ENCODE measurements at places on chromosomes 13 and 19.

DNA sequence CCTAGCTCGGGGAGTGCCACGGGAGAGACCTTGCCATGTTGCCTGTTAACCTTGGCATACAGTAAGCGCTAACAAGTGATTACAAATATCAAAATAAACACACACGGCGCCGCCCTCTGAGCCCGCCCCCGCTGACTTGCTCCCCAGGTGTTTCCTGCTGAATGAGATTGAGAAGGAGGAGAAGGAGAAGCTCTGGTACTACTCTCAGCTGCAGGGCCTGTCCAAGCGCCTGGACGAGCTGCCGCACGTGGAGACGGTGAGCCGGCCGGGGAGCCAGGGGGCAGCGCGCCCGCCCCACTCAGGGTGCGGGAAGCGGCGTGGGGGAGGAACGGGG, 5.0 kb downstream of the APC2 start:
- no peak for DNase-seq

DNA sequence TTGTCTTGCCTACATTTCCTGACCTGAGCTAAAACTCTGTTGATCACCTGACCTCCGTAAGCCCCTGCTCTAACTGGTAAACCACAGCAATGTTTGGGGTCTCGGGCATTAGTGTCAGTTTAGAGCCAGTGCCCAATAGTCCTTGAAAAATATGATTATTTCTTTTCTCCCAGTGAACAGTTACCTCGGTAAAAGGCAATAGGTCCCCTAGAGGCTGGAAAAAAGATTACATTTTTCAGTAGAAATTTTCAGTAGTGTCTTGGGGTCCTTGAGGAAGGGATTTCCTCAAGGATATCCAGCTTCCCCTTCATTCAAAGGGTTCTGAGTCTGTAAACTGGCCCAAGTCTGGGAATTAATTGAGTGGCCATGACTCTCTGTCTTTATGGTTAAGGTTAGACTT, 177.5 kb downstream of the SLC7A1 start:
- no peak for DNase-seq

DNA sequence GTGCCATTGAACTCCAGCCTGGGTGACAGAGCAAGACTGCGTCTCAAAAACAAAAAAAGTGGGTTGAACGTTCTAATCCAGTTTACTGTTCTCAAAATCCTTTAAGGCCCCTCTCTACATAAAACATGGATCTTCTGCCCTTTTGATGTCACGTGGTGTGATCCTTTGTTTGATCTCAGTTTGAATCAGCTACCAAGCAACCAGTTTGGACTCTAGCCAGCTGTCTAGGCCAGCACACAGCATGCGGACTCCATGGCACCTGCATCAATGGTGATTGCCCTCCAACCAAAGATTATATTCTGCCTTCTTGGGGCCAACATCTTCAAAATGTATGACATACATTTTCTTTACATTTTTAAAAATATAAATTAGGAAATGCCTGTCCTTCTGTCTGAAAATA, 365.4 kb downstream of the NDFIP2 start:
- DNase-seq, result no peak

GRCh38 chr19:38291855-38292254, 12.2 kb upstream of the C19orf33 start:
- DNase-seq, result no peak

DNA sequence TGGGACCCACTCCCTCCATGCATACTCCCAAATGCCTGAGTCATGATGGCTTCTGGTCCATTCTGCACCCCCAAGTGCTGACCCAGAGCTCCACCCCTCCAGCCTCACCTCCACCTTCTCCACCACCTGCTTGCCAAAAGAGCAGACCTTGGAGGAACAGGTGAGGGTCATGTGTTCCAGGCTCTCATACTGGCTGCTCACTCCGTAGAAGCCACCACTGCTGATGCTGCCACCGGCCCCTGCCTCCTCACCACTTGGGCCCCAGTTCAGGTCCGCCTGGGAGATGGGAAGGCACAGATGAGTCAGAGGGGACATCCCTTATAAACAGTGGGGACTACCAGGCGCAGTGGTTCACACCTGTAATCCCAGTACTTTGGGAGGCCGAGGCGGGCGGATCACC, 7.9 kb downstream of the CD37 start:
- no peak for DNase-seq

- DNase-seq, result no peak
Measured at GRCh38 chr13:31116224-31116623, 45.5 kb downstream of the HSPH1 start.

DNA sequence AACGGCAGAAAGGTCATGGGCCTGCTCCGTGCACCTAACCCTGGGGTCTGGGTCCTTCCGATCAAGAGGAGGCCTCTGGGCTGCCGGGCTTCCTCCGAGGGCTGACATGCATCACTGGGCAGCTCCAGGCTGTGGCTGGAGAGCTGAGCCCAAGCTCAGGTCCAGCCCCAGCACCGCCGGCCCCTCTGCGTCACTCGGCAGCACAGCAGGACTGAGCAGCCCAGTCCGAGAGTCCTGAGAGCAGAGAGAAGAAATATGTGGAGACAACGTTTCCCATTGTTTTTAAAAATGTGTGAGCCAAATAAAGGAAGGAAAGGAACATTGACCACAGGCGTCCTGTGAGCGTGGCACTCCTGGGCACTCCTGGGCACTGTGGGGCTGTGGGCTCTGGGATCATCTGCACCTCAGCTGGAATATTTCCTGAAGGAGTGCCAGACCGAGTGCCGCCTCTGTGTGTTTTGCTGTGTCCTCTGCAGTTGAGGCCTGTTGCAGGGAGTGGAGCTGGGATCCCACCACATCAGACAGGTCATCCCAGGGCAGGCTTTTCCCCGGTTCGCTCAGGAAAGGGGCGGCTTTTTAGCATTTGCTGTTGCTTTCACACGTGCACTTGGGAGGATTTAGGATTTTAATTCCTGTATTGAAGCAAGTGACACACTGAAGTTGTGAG, 37.8 kb upstream of the TFDP1 start:
- no peak for DNase-seq

- no peak for DNase-seq
Measured at GRCh38 chr19:3549816-3550215, 7.6 kb downstream of the MFSD12 start.

DNA sequence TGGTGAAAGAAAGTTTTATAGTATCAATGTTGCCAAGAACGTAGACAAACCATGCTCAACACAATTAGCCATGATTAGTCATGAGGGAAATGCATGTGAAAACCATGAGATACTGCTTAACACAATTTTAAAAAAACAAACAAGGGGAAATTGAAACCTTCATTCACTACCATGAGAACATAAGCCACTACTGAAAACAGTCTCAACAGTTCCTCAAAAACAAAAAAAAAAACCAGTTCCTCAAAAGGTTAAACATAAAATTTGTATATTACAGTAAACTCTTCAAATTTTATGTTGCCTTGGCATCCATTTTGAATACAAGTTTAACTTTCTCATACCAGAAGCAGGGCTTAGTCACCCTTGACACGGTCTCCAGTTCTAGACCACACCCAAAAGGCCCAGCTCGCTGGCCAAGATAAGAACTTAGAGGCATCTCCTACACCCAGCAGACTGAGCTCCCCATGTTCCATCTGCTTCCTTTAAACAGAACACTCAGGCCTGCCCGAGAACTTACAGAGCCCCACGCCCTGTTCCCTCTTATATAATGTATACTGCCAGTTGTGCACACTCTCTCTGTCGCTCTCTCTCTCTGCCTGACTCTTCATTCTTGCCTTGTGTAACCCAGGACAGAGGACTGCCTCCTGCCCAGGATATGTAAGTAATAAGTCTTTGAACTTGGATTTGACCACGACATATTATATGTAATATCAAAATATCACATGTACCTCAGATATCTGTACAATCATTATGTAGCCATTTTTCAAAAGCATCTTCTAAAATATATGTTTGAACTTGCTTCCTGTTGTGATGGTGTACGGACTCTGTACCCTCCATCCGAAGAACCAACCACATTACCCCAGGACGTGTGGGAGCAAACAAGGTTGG, 67.4 kb downstream of the STK24 start:
- peak; percentile 35 for DNase-seq

GRCh38 chr13:103762523-103762922, 696.3 kb upstream of the SLC10A2 start:
- no peak for DNase-seq

DNA sequence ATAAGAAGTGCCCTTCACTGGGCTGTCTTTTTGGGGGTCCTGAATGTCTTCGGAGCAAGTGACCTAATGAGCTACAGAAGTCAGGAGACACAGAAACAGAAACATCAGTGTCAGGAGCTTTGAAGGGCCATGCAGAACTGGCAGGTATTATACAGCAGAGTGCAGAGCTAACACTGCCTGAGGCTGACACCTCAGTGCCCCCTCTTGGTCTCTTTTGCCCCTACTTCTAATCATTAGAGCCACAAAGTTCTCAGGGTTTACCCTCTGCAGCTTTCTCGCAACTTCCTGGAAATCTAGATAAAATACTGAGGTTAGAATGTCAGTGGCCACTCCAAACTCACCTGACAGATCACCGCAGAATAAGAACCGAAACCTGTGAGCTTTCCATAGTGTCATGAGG, 172.7 kb downstream of the B3GLCT start:
- DNase-seq, result no peak

DNA sequence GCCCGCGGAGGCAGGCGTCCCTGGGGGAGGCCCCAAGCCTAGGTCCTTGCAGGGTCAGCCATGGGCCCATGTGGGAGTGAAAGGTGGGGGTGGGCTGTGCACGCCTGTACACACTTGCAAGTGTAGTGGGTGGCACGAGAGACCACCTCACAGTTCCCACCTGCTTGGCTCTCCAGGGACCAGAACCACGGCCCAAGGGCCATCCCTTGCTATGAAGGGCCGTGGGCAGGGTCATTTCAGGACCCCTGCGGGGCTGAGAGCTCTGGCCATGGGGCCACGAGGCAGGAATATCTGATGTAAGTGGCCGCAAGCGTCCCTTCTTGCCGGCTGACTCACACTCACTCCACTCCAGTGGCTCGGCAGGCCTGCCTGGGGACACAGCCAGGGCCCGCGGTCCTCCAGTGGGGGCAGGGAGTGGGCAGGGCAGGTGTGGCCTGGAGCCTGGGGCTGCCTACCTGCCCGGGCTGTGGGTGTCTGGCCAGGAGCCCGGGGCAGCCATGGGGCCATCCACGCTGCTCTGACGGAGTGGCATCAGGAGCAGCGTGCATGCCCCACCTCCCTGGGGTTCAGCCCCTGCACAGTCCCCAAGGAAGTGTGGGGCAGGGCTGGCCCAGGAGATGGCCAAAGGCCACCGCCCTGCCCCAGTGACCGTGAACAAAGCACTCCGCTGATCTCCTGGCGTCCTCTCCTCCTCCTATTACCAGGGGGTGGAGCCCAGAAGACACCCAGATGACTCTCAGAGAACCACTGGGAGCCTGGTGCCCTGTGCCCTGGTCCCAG, 8.6 kb upstream of the MKNK2 start:
- DNase-seq, result no peak

All from CD8-positive, alpha-beta T cell (primary cell).